ENCODE measurements at places on chromosomes 7 and 10.

DNA sequence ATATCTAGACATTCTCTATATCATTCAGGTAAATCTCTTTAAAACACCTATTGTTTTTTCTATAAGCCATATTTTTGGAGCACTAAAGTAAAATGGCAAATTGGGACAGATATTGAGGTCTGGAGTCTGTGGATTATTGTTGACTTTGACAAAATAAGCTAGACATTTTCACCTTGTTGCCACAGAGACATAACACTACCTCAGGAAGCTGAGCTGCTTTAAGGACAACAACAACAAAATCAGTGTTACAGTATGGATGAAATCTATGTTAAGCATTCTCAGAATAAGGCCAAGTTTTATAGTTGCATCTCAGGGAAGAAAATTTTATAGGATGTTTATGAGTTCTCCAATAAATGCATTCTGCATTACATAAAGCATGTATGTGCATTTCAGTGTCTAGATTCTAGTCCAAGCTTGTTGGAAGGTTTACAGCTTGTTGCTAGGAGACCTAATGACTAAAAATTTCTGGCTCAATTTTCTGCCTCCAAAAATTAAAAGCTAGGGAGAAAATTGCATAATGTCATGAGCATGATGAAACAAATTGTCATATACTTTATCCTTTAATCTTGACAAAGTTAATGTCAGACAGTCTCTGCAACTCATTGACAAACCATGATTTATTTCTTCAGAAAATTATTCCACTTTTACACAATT is 18.3 kb downstream of the LIPM start:
- DNase-seq: no peak

- no peak for DNase-seq
Observed at GRCh38 chr10:30396698-30397097, 37.3 kb upstream of the MAP3K8 start.

- DNase-seq: no peak
Observed at GRCh38 chr10:51186361-51186760, 112.1 kb downstream of the PRKG1 start.

GRCh38 chr7:128835790-128836641 is 5.8 kb downstream of the FLNC start:
- DNase-seq: no peak

DNA sequence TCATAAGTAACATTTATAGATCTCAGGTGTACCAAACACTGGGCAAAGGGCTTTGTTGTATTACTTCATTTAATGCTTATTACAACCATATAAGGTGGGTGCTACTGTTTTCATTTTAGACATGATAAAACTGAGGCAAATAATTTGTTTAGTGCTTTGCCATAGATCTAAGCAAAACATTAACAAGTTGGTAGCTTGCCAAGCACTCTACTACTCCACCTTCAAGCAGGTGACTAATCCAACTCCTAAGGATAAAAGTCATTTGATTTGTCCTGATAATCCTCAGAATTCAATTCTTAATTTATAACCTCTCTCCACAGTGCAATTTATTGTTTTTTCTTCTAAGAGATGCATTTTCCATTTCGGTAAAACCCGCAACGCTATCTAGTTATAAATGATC is 646.4 kb downstream of the GRM8 start:
- DNase-seq: no peak

DNA sequence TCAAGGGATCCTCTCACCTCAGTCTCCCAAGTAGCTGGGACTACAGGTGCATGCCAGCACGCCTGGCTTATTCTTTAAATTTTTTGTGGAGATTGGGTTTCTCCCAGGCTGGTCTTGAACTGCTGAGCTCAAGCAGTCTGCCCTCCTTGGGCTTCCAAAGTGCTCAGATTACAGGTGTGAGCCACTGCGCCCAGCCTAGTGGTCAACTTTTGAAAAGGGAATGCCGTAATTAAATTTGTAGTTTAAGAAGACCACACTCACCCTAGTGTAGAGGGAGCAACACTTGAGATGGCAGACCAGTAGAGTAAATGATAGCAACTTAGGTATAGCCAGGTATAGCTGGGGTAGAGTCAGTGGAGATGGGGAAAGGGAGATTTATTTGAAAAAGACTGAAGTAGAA is 17.6 kb downstream of the ZRANB1 start:
- no peak for DNase-seq

DNA sequence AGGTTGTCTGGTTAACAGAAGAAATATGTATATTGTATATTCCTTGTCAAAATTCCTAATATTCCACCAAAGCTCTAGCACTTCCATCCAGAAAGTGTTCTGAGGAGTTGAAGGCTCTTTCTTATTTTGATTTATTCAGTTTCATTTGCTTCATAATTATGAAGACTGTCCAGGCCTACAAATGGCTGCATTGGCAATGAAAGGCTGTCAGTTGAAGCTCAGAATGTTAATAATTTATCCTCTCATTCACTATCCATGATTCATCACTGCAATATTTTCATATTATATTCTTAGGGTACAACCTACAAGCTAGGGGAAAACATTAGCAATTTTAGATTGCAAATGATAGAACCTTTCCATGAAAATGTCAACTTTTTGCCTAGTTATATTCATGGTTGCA is 57.3 kb downstream of the ARID5B start:
- no peak for DNase-seq

DNA sequence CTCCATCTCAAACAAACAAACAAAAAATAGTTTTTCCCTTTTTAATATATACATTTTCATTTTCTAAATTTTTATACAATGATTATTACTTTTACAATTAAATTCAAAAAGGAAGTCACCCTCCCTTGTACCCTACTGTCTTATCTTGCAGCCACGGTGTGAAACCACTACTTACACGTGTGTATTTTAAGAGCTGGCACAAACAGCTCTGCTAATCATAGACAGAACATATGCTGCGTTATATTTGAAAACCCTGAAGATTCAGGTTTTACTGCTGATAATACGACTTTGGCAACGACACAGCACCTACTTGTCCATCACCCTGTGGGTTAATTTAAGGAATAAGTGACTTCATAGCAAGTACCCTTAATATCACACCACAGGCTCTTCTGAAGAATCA is 991 bp downstream of the ANKRD61 start:
- no peak for DNase-seq

DNA sequence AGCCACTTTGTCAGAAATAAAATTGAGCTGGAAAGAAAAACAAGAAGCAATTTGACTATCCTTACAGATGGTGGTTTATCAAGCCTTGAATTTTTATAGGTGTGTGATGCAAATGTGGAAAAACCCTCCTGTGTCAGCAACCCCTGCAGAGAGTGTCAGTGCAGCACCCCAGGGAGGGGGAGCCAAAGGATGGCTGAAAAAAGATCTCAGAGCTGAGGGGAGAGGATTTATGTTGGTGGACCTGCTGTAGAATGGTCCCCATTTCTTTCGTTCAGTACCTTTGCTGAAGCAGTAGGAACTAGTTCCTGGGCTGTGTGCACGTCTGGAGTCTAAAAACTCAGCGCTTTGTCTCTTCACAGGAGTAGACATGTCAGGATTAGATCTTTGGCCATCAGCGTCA is 239.0 kb downstream of the PHTF2 start:
- DNase-seq: no peak

All from stimulated activated CD4-positive, alpha-beta T cell treated with anti-CD3 and anti-CD28 coated beads, Interleukin-1b, Interleukin-23, amount 100 ng/mL, for 1 hour (primary cell).